NCI-H748 treated with DMSO at 0.1 percent for 48 hours (cell line): ENCODE measurements at places on chromosomes 13 and 19.

GRCh38 chr19:14021474-14021873 is 6.5 kb upstream of the RLN3 start:
- DNase-seq = no peak

GRCh38 chr19:13986348-13986904 is 19.7 kb downstream of the RFX1 start:
- DNase-seq = no peak

DNA sequence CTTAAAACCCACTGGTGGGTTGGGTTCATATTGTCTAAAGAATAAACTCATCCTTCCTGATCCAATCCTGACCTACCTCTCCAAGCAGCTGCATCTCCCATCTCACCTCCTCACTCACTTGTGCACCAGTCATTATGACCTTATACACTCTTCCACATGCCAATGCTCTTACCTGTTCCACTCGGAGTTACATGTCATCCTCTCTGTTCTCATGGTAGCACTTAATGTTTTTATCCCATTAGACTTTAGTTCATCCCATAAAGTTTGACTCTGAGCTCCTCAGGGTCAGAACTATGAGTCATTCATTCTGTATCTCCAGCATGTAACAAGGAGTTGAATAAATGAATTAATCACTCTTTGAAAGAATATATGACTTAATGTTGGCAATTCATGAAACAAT is 330.2 kb downstream of the KLF12 start:
- no peak for DNase-seq

- no peak for DNase-seq
Observed at GRCh38 chr13:21528616-21529015, 69.5 kb upstream of the ZDHHC20 start.

- DNase-seq = no peak
Observed at GRCh38 chr19:40229926-40230417, 3.5 kb upstream of the CCNP start.
